ENCODE measurements at places on chromosomes 5 and 9.

DNA sequence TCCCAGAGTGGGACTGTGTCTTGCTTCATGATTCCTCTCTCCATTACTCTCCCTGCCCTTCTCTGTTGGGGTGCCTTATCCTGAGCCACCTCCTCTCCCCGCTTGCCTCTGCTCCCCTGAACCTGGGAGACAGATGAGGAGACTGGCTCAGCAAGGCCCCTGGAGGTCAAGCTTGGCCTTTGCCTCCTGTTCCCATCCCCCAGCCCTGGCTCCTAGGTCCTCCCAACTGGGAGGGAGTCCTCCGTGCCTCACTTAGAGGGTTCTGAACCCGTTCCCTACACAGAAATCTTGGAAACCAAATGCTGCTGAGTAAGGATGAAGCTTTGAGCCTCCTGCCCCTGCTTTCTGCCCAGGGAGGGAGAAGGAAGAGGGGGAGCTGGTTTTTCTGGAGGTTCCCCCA is 9.8 kb upstream of the ENDOG start:
- no peak for ATAC-seq

DNA sequence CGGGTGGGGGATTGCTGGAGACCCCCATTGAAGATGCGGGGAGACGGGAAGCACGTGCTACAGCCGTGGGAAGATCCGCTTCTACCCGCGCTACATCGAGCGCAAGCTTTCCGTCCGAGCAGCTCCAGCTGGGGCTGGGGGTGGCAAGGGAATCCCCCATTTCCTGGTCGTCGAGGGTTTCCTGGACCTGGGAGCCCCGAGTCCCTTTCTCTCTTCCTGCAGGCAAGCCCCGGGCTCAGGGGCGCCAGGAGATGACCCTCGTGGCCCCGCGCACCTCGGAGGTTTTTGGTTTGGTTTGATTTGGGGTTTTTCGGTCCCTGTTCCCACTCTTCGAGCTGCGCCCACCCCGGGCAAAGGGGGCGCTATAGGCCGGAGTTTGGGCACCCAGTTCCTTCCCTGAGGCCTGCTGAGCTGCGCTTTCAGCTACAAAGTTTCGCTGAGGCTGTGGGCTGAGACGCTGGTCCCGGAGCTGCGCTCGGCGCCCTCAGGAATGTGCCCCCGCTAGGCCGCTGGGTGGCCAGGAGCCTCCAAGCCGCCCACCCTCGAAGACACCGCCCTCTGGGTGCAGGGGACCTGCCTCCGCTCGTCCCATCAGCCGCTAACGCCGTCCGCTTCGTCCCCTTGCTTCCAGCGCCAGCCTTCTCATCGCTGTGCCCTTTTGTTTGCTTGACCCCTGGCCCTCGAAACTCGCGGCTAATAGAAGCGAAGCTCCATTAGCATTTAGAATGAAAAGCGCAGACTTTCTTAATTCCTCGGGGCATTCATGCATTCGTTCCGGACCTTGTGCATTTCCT is 2.9 kb downstream of the NR4A3 start:
- ATAC-seq = no peak

- ATAC-seq = peak; percentile 32
Measured at GRCh38 chr9:6564360-6564759, 81.2 kb downstream of the GLDC start.

- no peak for ATAC-seq
Measured at GRCh38 chr5:74502479-74502950, 138.0 kb downstream of the ENC1 start.

- ATAC-seq = peak; percentile 61
Measured at GRCh38 chr9:127199001-127199791, 65.4 kb upstream of the GARNL3 start.

- no peak for ATAC-seq
Measured at GRCh38 chr5:127298656-127299055, 8.1 kb downstream of the MEGF10 start.

- peak; percentile 87 for ATAC-seq
Measured at GRCh38 chr5:151164687-151165392, 7.3 kb upstream of the ANXA6 start.

- ATAC-seq = no peak
Measured at GRCh38 chr5:83750749-83751148, 30.1 kb upstream of the HAPLN1 start.

DNA sequence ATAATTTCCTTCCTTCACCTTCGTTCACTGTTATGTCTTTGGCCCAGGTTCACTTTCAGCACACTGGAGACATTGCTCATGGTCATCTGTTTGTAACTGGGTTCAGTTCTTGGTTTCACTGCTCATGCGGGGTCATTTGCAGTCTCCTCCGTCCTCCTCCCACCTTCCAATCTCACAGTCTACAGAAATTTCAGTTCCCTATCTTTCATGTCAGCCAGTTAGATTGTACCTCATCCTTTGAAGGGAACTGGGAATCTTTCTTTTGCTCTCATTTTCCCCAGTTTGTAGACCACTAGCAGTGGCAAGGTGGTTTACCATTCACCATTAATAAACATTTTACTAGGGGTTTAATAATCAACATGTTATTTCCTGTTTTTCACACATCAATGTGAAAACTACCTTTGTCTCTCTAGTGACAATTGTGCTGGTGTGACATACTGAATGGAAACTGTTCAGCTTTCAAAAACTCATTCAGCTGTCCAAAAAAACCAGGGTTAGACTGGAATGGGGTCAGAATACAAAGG is 100.9 kb upstream of the IL6ST start:
- no peak for ATAC-seq

- ATAC-seq = no peak
Measured at GRCh38 chr5:176902102-176902814, 3.1 kb upstream of the HK3 start.

- ATAC-seq = peak; percentile 75
Measured at GRCh38 chr5:52800394-52801213, 12.9 kb downstream of the ITGA1 start.

- no peak for ATAC-seq
Measured at GRCh38 chr5:133130387-133131118, 78.7 kb downstream of the HSPA4 start.

DNA sequence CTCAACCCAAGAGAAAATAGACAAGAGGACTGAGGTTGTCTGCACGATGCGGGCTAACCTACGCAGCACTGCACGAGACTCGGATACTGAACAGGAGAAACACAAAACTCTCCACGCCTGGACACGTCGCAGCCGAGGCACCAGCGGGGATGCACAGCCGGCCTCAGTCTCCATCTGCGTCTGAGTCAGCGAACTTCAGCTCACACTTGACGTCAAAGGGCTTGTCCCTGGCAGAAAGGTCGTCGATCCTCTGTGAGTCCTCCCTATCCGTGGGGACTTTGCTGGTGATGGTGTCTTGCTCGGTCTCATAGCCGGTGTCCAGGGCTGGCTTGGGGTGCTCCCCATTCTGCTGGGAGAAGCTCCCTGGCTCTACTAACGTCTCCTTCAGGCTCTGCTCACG is 60.2 kb downstream of the SECISBP2 start:
- ATAC-seq = no peak

DNA sequence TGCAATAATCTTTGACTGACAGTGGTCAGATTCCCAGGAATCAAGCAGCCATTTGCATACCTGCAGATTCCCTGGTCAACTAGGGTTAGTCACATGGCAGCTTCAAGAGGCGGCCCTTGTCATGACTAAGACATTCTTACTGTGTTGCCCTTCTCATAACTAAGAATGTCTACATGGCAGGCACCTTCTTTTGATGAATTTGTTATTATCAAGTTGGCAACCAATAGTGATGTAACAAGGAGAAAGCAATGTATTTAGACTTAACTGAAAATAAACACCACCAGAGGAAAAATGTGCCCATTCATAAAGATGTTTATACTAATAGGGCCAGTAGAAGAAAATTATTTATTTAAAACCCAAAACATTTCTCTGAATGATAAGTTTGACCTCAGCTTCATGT is 215.6 kb downstream of the TLE1 start:
- ATAC-seq = no peak

GRCh38 chr9:124291801-124292396 is 34.1 kb downstream of the NEK6 start:
- ATAC-seq = no peak

DNA sequence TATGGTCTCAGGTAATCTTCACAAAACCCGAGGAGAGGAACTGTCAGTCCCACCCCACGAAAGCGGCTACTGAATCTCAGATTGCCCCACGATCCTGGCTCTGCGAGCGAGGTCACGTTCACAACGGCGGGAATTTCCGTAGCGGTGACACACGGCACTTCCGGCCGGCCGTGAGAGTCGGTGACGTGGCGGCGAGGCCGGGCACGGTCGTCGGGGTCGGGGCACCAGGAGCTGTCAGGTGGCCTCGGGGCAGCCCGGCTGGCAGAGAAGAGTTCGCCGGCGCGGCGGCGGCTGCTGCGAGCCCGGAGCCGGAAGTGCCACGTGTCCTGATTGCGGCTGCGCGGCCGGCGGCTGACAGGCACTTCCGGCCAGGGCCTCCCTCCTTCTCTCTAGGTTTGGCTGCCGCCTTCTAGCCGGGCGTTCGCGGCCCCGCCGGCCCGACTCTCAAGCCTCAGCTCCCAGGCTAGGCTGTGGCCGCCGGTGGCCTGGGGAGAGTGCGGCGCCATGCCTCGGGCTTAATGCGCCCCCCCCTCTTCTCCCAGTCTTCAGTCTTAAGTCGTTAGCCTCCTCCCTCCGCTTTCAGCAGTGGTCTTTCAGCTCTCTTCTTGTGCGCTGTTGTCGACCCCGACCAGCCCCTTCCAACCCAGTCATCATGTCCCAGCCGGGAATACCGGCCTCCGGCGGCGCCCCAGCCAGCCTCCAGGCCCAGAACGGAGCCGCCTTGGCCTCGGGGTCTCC is at the start of gene SEC24A:
Gene SEC24A, plus strand, starts transcription at position 361 of the 738 bp plus-strand sequence. Its CDS starts 292 bp downstream, at position 653.
- peak; percentile 91 for ATAC-seq

GRCh38 chr9:35908504-35909125 is 675 bp upstream of the SPAAR start:
- no peak for ATAC-seq

GRCh38 chr5:156378159-156378558 is 51.2 kb downstream of the SGCD start:
- no peak for ATAC-seq

GRCh38 chr5:170223360-170223759 is 9.4 kb upstream of the C5orf58 start:
- ATAC-seq = no peak

DNA sequence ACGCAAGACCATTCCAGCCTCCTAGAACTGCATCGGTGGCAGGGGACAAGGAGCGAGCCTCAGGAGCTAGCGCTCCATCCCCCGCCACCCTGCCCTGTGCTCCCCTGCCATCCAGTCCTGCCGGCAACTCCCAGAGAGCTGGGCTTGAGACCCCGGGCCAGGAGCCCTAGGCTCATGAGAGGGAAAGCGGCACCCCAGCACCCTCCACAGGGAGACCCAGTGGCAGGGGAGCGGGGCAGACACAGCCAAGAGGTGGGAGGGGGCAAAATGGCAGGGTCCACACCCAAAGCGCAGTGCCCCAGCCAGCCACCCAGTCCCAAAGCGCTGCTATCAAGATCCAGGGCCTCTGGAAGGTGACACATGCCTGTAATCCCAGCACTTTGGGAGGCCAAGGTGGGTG is 12.7 kb downstream of the UBAC1 start:
- no peak for ATAC-seq

DNA sequence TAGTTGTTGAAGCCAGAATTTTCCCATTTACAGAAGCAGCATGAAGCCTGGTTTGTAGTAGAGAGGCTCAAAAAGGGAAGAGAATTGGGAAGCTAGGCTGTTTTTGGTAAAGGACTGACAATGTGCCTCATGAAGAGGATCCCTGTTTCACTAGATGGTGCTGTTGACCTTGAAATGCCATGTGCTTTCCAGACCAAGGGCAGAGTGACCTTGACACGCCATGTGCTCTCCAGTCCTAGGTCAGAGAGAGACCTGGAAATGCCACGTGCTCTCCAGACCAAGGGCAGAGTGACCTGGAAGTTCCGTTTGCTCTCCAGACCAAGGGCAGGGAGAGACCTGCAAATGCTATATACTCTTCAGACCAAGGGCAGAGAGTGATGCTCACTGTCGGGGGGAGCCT is 32.0 kb downstream of the UNC13B start:
- no peak for ATAC-seq

- no peak for ATAC-seq
Measured at GRCh38 chr9:87853302-87853701, 29.4 kb upstream of the SPATA31E1 start.

GRCh38 chr5:104295991-104296390 is 733.4 kb upstream of the NUDT12 start:
- ATAC-seq = no peak

- no peak for ATAC-seq
Measured at GRCh38 chr5:40022057-40022456, 597.3 kb upstream of the DAB2 start.

GRCh38 chr9:21266733-21267484 is 27.1 kb upstream of the IFNA14 start:
- no peak for ATAC-seq

DNA sequence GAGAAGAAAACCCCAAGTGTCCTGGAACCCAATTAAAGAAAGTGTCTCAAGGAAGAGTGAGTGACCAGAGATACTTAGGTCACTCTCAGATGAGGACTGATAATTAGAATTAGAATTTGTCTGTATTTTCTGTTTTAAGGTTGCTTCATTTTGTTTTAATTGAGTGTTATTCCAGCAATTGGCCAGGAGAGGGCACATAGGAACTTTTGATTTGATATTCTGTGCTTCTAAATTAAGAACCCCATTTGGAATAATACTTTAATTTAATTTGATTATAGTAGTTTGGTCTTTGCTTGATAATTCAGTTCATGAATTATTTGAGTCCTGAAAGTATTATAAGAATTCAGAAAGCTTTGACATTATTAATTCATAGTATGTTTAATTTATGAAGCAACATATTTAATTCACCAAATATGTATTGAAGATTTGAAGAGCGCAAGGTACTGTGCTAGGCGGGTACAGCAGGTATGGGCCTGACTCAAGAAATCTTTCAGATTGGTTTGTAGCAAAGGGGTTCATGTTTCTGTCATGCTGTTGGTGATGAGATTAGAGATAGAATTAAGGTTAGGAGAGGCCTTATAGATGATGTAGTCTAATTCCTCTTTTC is 4.9 kb downstream of the MRPL22 start:
- ATAC-seq = no peak

- no peak for ATAC-seq
Measured at GRCh38 chr5:79143684-79144379, 32.2 kb downstream of the BHMT start.

- ATAC-seq = no peak
Measured at GRCh38 chr9:70135176-70135575, 91.5 kb downstream of the MAMDC2 start.

GRCh38 chr5:115068239-115069086 is 101.2 kb downstream of the TRIM36 start:
- ATAC-seq = no peak

DNA sequence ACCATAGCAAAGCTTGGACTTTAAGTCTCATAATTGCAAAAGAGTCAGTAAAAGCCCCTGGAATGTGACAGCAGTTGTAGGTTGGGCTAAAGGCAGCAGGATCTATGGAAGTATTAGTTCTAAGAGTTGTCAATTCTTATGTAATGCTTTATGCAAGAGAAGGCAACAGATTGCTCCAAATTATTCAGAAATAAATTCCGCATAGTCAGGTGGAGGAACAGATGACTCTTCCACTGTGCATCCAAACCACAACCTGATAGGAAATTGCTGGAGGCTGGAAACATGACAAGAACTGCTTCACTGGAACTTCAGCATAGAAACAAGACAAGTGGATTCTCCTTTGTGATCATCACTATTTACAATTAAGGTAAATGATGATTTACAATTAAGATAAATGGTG is 101.0 kb downstream of the STARD4 start:
- ATAC-seq = no peak

GRCh38 chr5:178285399-178286225 is 53.0 kb upstream of the PHYKPL start:
- peak; percentile 19 for ATAC-seq

Measured in gastroesophageal sphincter (tissue), 4 donors.